ENCODE measurements at places on chromosomes 12 and 14.

DNA sequence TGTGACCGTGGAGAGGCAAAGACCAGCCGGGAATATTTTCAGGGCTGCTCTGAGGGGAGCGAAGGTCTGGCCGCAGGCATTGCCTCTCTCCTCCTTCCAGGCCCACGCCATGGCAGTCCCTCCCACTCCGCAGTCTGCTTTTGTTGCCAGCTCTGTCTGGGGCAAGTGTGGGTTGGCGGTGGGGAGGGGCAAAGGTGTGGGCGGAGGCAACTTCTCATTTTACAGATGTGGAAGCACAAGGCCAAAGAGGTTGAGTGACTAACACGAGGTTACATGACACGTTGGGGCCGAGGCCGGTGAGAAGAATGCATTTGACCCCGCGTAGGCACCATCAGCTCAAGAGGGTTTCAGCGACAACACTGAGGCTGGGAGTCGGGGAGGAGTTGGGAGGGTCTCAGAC is 6.1 kb upstream of the FAIM2 start:
- DNase-seq, result peak; percentile 21

DNA sequence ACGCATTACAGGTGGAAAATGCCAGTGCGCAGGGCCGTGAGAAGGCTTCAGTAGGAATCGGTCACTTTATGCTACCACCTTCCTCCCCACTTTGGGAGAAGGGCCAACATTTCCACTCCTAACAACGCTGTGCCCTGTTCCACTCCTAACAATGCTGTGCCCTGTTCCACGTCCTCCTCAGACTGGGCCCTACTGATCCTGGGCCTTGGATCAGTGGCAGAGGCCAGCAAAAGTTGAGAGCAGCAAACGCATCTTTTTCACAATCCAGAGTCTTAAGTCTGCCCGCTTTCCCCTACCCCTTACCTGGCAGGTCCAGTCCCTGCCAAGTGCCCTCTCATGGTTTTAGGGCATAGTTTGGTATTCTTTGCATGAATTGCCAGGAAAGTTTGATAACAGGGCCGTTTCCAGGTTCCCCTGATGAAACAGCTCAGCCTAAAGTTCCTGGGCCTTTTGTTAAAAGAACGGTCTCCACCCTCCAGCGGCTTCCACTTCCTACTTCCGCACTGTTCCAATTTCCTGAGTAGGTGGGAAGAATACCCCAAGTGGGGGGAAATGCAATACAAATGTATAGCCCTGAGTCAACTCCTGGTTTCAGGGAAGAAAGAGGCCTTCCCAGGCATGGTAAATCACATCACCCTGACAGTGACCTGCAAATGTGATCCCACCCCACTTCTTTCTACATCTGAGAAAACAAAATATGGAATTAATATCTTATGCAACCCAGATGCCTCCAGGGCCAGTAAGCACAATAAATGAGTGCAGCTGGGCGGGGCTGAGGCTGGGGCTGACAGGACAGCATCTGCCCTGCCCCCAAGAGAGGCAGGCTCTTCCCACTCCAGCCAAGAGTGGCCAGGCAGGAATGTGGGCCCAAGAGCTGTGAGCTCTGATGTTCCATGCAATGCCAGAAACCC is 15.0 kb downstream of the KCTD10 start:
- no peak for DNase-seq

- no peak for DNase-seq
Observed at GRCh38 chr14:46036099-46036498, 615.5 kb downstream of the RPL10L start.

GRCh38 chr12:25979563-25979962 is 21.1 kb downstream of the RASSF8 start:
- DNase-seq, result no peak

DNA sequence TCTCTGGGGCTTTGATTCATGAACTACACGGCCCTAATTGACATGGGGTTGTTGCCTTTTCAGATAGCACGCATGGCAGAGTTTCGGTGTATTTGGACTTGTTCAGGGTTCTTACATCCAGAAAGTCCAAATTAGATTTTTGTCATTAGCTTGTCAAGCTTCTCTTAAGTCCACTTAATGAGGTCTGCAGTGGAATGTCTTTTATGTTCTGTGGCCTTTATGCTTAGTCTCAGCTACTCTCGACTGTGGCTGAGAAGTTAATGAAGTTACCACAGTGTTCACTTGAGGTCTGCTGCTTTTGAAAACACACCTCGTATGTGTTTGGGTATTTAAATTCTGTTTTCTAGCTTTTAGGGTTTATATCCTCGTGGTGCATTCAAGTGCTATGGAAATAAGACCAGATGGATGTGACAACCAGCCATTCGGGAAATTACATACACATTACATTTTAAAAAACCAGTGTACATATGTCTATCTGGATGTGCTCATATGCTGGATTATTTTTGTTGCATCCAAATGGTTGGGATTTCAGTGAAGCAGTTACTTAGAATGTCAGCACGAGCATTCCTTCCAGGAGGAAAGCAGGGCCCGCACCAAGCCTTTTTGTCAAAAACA is 80.2 kb downstream of the RMST start:
- DNase-seq, result no peak

DNA sequence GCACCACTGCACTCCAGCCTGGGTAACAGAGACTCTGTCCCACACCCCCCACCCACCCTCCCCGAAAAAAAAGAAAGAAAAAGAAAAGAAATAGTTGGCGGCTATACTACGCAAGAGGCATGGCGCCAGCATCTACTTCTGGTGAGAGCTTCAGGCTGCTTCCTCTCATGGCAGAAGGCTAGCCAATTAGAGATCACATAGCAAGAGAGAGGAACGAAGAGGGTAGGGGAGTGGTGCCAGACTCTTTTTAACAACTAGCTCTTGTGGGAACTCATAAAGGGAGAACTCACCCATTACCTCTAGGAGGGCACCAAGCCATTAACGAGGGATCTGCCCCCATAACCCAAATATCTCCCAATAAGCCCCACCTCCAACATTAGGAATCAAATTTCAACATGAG is 6.2 kb downstream of the DENND5B start:
- no peak for DNase-seq

DNA sequence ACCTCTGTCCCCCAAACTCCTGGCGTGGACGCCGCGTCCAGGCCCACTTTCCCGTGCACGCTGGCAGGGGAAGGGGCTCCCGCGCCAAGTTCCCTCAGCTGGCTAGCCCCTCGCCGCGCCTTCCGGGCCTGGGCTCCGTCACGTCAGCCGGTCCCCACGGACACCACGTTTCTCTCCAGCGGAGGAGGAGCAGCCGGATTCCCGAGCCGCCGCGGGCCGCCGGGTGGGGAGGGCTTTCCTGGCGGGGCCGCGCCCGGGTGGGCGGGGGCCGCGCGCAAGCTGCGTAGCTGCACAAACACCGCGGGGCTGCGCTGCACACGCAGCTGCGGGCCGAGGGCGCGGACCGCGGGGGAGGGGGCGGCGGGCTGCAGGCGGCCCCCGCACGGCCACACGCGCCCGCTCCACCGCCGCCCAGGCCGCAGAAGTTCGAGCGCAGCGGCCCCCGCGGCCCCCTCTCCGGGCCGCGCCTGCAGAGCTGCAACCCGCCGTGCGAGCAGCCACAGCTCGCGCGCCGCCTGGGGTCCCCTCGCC is 45.1 kb upstream of the PNMA1 start:
- DNase-seq, result no peak

DNA sequence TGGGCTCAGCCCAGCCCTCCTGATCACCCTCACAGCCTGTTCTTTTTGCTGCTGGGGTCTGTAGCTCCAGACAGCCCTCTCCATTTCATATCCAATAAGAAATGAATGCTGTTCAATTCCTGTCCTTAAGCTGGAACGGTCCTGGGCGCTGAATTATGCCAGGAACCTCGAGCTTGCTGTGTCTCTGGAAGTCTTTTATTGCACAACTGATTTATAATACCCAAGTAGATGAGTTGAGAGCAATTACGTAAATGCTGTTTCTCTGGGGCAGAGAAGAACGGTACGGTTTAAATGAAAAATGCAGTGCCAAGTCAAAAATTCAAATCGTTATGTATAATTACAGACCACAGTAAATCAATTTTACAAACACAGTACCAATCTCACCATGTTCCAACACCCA is 161.0 kb downstream of the SAMD4A start:
- no peak for DNase-seq

Data from stimulated activated CD4-positive, alpha-beta T cell treated with anti-CD3 and anti-CD28 coated beads, Interleukin-2, amount 100 ng/mL, for 4 hours (primary cell).